ENCODE measurements at places on chromosomes 6 and 20. TPM values are rescaled to one million over a fixed set of nuclear protein-coding genes. Genes with fewer than 3 reads are reported as not detected.

ADNP gene
- total RNA-seq, result 62.4 TPM

CRISP1 gene
- not detected for total RNA-seq

SLC35D3 gene
- not detected for total RNA-seq

OPN5 gene
- not detected for total RNA-seq

TOMM6 gene
- total RNA-seq, result 227 TPM

ECT2L gene
- not detected for total RNA-seq

OTOR gene
- total RNA-seq, result not detected

C6orf118 gene
- not detected for total RNA-seq

DNAH8 gene
- not detected for total RNA-seq

SRMS gene
- 1.4 TPM for total RNA-seq

MUC22 gene
- not detected for total RNA-seq

RHAG gene
- total RNA-seq, result not detected

SCAND1 gene
- 54.6 TPM for total RNA-seq

TOX2 gene
- total RNA-seq, result 2.4 TPM

NT5E gene
- total RNA-seq, result 112 TPM

GMPR gene
- total RNA-seq, result 3.0 TPM

MRAP2 gene
- total RNA-seq, result 0.15 TPM

NPBWR2 gene
- not detected for total RNA-seq

WFDC12 gene
- total RNA-seq, result not detected

AKAP7 gene
- 5.6 TPM for total RNA-seq

OVOL2 gene
- total RNA-seq, result 2.0 TPM

E2F1 gene
- total RNA-seq, result 3.7 TPM

TCP11 gene
- total RNA-seq, result not detected

ANGPT4 gene
- not detected for total RNA-seq

TINAG gene
- not detected for total RNA-seq

STMND1 gene
- not detected for total RNA-seq

OR2J3 gene
- total RNA-seq, result not detected
